Nasal cavity respiratory epithelium epithelial cell of viscerocranial mucosa (primary cell): ENCODE measurements at places on chromosomes 1 and 21. TPM values are rescaled to one million over a fixed set of nuclear protein-coding genes. Genes with fewer than 3 reads are reported as not detected.

The DNAJC28 gene
- 1.0 and 1.6 TPM in 2 replicates for total RNA-seq

The C1orf87 gene
- not detected in 2 replicates for total RNA-seq

The ATXN7L2 gene
- total RNA-seq, result 1.2 and 2.1 TPM in 2 replicates

The ZBTB21 gene
- 14.4 and 14.6 TPM in 2 replicates for total RNA-seq

The CGN gene
- 1.7 and 5.8 TPM in 2 replicates for total RNA-seq
